NCI-H2171 (cell line): ENCODE measurements at places on chromosomes 2 and 18.

GRCh38 chr2:102871707-102872106, 109.9 kb downstream of the TMEM182 start:
- no peak for DNase-seq

DNA sequence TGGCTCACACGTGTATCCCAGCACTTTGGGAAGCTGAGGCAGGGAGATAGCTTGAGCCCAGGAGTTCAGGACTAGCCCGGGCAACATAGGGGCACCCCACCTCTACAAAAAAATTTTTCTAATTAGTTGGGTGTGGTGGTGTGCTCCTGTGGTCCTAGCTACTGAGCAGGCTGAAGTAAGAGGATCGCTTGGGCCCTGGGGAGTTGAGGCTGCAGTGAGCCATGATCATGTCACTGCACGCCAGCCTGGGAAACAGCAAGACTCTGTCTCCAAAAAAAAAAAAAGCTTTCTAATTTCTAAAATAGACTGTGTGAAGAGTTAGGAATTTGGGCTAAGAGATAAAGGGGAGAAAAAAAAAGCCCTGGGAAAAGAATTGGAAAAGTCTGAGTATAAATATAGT, 51.9 kb upstream of the NAB1 start:
- peak; percentile 77 for DNase-seq

GRCh38 chr2:152470861-152471854, 136.2 kb downstream of the FMNL2 start:
- no peak for DNase-seq

DNA sequence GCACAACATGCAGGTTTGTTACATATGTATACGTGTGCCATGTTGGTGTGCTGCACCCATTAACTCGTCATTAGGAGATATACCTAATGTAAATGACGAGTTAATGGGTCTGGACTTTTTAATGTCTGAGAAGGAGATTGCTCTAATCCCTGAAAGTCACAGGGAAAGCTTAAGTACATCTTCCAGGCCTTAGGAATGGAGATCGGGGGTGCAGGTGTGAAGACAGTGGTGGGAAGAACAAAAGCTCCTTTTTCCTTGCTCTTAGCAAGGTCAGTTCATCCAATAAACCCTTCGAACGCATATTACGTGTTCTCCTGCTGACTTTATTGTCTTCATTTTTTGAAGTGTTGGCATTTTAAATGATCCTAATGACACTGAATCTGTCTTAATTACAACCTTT, 50.8 kb upstream of the LAMA1 start:
- no peak for DNase-seq

GRCh38 chr2:199797431-199798403, 53.3 kb downstream of the FTCDNL1 start:
- DNase-seq = no peak

DNA sequence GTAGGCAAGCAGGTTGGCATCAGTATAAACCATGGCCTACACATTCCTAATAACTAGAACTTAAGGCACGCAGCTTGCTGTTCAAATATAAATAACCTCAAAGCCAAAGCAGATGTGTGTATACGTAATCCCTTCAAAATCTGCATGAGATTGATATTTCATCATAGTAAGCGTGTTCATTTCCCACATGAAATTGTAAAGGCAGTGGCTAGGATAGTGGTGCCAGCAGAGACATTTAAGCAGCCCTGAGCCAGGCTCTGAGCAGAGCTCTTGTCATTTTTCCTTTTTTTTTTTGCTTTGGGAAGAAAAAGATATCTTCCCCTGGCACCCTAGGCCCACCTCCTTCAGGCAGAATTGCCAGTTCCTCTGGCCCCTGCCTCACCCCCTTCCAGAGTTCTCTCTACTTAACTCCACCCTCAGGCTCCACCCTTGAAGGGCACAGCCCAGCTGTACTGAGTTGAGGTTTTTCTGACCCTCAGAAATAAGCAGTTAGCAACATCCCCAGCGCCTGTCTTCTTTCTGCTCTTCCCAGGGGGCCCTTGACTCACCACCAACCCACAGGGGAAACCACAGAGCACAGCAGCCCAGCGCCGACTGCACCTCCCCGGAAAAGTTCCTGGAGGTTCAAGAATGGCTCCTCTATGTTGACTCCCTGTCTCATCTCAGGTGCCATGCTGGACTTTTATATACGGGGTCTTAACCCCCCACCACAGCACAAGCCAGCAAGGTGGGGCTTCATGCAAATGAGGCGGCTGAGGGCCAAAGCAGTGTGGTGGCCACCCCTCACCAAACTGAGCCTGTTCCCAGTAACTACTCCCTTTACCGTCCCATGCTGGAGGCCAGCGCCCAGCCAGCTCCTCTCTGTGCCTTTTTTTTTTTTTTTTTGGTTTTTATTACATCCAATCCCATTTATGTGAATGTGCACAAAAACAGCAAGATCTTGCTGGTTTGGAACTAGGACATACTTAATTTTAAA, 84.7 kb downstream of the EHD3 start:
- DNase-seq = no peak

GRCh38 chr2:205696331-205696926, 14.1 kb downstream of the NRP2 start:
- DNase-seq = no peak

GRCh38 chr18:77635858-77636257, 386.2 kb downstream of the GALR1 start:
- DNase-seq = no peak

DNA sequence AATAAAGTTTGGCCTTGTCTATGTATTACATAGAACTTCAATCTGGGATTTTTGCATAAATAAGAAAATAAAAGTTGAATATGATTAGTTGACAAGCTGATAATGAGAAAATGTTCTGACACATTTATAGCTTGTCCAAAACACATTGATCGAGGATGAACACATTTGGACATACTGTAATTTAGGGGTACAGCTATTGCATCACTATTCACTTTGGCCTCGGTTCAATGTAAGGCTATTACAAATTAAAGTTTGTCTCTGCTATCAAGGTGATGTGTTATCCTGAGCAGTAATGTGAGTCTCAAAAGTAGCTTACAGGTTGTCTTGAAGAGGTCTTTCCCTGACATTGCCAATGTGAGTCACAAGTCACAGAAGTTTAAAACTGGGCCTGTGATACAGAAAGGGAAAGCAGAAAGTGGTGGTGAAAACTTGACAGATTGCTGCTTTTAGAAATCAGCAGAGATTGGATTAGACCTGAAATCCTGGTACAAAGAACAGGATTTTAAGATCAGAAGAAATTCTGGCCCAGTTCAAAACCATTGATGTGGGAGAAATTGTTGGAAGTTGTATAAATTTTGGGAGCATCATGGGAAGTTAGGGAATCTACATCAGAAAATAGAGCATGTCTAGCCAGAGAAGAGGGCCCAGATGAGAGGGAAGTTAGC, 674.1 kb downstream of the NYAP2 start:
- DNase-seq = no peak
